IMR-90 (cell line): ENCODE measurements at places on chromosomes 11 and 22.

- peak; percentile 83 for DNase-seq
These were observed 6.8 kb upstream of the LIF start for GRCh38 chr22:30253205-30253852.

GRCh38 chr11:117766576-117766975, 30.4 kb downstream of the DSCAML1 start:
- no peak for DNase-seq

- no peak for DNase-seq
These were observed 7.4 kb upstream of the ZBTB16 start for GRCh38 chr11:114052160-114052559.

DNA sequence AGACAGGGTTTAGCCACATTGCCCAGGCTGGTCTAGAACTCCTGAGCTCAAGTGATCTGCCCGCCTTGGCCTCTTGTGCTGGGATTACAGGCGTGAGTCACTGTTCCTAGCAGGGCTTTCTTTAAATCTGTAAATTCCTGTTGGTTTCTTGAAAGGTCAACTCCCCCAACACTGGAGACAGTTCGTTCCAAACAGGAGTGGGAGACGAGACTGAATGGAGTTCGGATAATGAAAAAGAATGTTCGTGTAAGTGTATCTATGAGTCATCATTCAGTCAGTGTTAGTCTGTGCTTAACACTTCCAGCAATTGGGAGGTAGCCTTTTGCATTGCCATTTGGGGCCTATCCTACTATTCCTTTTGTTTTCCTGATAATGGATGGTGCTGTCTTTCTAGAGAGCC, 10.0 kb upstream of the BACE1-AS start:
- DNase-seq: peak; percentile 99

- DNase-seq: no peak
These were observed 219.4 kb downstream of the BRD1 start for GRCh38 chr22:49608228-49608627.
